ENCODE measurements at places on chromosomes 7 and 10. TPM values are rescaled to one million over a fixed set of nuclear protein-coding genes. Genes with fewer than 3 reads are reported as not detected.

DNA sequence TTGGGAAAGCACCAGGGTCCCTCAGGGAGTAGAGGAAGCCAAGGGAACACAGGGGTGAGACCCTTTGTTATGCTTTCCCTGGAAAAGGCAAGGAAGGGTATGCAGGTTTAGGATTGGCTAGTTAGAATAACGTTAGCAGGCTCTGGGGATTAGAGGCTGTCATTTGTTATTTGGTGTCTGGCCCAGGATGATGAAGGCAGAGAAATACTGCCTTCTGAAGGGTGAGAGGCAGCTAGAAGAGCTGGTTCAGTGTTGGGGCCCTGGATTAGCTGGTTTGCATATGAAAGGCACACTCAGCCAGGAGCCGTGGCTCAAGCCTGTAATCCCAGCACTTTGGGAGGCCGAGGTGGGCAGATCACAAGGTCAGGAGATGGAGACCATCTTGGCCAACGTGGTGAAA is 3.0 kb upstream of the PILRA start:
- DNase-seq: no peak

DNA sequence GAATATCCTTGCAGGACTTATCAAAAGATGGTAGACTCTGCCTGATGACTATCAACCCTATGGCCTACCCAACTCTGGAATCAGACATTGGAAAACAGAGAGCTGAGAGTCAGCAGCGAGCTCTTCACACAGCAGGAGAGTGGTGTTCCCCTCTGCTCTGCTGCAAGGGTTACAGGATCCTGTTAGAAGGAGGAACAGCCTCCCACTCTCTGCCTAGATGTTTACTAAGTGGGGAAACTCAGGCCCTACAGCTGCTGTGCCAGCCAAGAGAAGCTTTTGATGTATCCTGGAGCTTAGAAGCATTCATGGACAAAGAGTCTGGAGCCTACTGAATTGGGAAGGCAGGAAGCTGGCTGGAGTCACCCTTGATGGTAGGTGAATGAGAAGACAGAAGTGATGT is 104.6 kb downstream of the ABLIM1 start:
- DNase-seq: no peak

DNA sequence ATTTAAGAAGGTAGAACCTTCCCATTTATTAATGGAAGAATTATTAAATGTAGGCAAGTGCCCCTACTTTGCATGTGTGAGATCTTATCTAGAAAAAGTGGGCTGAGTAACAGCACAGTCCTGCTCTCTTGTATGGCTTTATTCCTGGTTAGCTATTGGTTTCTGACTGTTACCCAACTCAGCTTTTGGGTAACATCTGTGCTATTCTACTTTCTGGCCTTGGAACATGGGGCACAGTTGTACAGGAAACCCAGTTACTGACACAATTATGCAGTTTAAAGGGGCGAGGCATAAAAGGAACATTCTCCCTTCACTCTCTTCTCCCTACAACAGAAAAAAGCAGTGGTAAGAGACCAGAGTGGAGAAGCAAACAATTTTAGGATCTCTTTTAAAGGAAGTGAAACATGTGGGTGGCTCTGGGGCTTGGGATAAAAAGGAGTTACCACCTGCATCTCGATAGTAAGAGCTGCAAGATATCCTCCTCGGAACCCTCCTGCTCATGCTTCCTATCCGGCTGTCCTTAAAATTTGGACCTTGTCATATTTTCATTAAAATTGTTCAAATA is 16.0 kb downstream of the NUDT5 start:
- no peak for DNase-seq

DNA sequence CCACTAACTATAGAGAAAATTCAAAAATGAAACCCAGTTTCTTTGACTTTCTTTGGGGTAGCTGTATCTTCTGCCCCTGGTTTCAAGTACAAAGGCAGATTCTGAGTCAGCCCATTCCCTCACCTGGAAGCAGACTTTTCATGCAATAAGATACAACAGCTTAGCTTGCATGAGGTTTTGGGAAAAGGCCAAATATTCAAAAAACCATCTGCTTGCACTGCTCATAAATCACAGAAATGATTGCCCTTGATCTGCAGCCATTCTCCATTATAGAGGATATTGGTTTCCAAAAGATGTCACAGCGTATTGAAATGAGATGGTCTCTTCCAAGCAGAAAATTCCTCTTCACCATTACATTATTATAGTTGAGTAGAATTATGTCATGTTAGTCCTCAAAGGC is 354.0 kb downstream of the PHF14 start:
- no peak for DNase-seq

DNA sequence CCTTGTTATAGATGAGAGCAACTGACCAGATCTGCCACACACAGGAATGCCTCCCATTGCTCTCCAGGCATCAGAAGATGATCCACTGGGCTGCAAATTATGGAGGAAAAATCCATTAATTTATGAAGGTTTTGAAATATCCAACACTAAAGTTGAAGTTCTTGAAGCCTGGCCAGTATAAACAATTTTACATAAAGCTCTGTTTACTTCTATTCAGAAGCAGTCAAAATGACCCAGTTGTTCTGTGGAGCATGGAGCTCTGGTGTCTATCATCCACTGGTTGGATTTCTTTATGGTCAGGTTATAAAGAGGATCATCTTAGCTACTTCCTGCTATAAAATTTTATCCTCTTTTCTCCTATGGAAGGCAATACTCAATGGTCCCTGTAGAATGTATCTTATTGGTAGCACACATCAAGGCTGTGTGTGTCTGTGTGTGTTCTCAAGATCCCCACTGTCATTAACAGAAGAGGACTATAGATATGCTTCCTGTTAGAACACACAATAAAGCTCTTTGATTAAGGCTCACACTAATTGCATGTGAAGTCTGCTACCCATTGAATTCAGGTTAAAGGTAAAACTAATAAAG is 747.4 kb downstream of the SUGCT start:
- no peak for DNase-seq

DNA sequence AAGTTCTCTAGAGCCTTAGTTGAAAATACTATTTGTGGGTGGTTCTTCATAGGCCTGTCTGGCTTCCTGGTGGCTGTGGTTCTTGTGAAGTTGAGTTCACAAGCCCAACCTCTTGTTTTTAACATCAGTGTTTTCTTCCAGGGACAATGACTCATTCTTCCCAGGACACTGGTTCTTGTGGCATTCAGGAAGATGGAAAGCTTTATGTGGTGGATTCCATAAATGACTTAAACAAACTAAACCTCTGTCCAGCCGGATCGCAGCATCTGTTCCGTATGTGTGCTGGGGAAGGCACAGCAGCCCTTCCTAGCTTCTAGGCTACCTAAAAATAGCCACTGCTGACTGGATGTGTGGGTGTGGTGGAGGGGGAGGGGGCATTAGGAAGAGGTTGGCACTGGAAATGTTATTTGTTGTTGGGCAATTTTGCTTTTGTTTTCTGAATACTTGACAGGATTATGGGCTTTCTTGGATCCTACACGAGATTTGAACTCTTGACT is 3.9 kb downstream of the LSMEM1 start:
- no peak for DNase-seq

GRCh38 chr10:103934308-103934707 is 16.3 kb upstream of the STN1 start:
- no peak for DNase-seq

DNA sequence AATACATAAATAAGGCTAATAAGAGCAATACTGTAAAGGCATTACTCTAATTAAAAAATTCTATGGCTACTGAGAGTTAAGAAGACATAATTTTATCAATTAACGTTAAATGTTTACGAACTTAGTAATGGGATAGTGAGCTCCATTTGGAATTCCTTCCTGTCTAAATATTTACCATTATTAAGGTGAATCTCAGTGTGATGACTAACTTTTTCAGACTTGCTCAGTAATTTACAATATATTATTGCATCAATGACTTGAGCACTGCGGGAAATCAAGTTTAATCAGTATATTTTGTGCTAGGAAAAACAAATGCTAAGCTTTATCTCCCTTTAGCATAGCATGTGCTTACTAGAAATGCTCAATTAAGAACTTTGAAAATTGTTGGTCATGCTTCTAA is 282.5 kb upstream of the TEX47 start:
- DNase-seq: no peak

DNA sequence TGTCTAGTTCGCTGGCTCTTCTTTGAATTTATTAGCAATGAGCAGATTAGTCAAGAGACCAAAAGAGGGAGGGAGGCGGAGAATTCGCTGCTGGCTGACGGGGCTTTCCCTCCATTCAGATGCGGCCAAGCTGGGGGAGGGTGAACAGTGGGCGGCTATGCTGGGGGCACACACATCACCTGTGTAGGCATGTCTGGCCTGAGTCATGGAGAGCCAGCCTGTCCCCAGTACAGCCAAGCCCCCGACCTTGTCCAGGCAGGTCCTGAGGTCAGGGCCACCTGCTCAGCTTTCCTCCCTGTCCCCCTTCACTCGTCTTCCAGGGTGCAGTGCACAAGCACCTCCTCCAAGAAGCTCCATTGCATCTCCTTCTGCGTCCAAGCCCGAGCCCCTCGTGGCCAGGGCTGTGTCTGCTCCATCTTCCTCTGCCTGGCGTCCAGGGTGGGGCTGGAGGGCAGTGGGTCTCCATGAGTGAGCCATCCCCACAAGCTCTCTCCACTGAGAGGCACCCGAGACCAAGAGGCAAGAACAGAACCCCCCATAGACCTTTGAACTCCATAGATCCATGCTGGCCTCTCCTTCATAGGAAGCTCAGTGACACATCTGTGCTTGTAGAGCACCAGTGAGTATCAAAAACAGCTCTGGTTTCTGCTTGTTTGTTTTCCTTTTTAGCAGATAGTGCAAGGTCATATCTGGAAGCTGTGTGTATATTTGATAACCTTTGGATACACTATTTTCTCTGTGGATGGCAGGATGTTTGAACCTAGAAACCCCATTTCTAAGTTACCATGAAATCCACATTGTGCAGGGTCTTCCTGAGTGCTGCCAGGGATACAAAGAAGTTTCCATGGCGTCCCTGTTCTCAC is 1.9 kb upstream of the DEPP1 start:
- no peak for DNase-seq

GRCh38 chr10:93516006-93516380 is 19.6 kb downstream of the CEP55 start:
- DNase-seq: no peak

- DNase-seq: no peak
Observed at GRCh38 chr7:87127019-87127418, 25.2 kb upstream of the DMTF1 start.

- no peak for DNase-seq
Observed at GRCh38 chr7:25831831-25832411, 320.1 kb upstream of the NFE2L3 start.

DNA sequence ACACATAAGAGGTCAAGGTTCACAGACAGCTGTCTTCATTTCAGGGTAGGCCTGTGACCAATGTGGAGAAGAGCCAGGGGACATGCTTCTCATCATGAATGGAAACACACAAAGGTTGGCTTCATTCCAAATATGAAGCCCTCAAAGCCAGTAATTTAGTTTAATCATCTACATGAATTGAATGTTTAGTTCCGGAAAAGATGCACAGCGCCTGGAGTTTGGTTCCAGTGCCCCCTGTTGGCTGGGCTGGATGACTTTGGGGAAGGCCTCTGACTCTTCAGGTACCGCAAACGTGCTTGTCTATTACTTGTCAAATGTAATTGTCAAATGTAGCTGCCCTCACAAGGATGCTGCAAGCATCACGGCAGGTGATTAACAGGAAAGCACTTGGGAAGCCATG is 130.7 kb downstream of the ADRA2A start:
- DNase-seq: no peak

DNA sequence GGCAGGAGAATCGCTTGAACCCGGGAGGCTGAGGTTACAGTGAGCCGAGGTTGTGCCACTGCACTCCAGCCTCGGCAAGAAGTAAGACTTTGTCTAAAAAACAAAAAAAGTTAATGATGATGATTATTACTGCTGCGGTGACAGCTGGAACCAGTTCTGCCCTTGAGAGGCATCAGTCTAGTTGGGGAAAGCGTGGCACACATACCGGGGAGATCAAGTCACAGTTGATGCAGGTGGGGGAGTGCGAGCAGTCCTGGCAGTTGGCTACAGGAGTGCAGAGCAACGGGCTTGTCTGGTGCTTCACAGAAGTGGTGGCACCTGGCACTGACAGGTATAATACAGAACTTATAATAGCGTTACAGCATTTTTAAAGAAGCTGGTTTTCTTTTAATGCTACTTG is 173.0 kb downstream of the ARHGAP21 start:
- DNase-seq: no peak

DNA sequence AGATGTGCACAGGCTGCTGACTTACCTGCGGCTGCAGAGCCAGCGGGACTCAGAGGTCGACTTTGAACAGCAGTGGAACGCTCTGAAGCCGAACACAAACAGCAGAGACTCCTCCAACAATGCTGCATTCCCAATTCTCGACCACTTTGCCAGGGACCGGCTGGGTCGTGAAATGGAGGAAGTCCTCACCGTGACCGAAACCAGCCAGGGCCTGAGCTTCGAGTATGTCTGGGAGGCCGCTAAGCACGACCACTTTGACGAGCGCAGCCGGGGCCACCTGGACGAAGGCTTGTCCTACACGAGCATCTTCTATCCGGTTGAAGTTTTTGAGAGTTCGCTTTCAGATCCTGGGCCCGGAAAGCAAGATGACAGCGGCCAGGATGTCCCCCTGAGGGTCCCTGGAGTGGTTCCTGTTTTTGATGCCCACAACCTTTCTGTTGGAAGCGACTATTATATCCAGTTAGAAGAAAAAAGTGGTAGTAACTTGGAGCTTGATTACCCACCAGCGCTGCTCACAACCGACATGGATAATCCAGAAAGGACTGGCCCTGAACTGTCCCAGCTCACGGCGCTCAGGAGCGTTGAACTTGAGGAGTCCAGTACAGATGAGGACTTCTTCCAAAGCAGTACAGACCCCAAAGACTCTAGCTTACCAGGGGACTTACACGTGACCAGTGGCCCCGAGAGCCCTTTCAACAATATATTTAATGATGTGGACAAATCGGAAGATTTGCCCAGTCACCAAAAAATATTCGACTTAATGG is 19.4 kb upstream of the BHLHA15 start:
- no peak for DNase-seq

DNA sequence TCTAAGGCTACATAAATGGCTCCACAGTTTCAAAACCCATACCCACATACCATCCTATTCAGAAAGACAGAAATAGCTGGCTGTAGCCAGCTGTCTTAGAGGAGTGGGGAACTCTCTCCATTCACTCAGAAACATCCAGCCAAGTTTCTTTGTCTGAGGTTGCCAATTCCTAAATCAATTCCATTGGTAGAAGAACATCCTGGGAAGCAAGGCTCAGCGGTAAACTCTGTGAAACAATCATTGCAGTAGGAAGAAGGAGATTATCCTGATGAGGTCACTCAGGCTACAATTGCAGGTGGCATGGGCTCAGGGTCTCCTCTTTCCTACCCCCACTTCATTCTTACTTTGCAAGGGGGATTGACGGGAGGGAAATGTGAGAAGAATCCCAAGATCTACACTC is 154.0 kb downstream of the ETV1 start:
- DNase-seq: no peak

TECTB gene
- not detected for total RNA-seq

SFTPA1 gene
- not detected for total RNA-seq

AGBL3 gene
- 1.9 TPM for total RNA-seq

BAG3 gene
- 14.6 TPM for total RNA-seq

EPHA1 gene
- total RNA-seq: 133 TPM

TAF6 gene
- 109 TPM for total RNA-seq

TYW1B gene
- total RNA-seq: 11.5 TPM
